Kidney (tissue), 22 donors: ENCODE measurements at places on chromosomes 2 and 18.

DNA sequence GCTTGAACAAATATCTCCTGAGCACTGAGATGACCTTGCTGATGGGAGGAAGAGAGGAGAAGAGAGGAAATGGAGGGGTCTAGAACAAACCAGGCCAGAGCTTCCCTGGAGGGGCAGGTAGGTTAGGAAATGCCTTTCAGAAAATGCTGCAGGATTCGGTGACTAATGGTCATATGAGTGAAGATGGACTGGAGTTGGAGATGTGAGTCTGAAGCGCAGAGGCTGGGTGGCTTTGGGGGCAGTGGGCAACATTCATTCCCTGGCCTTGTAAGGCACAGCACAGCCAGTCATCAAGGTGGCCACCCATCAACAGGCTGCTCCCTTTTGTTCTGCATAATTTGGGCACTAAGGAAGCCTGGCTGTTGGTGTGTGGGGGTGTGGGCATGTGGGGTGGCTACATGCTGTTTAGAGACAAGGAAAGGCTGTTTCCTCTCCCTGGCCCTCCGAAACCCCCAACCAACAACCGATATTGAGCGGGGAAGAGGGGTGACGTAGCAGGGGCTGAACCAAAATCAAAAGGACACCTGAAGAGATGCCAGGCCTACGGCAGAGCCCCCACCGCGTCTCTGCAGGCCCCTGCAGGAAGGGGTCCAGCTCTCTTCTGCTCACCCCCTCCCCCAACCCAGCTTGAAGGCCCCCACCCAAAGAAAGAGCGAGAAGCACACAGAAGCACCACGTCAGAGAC lies 1.5 kb downstream of the SLC30A3 start:
- DNase-seq = no peak

DNA sequence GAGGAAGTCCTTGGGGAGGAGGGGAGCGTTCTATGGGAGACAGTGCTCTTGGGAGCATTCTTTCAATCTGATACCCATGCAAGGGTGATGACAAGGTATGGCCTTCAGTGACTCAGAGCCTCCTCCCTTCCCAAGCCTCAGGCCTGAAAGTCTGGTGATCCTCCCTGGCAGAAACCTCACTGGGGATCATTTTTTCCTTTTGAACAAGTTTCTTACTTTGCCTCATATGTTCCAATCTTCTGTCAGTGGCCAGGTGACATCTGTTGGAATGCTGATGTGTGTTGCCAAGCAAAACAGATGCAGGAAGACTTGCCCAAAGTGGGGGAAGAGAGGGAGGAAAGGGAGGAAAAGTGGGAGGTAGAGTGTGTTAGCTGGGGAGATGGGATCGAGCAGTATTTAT lies 224.8 kb downstream of the NEDD4L start:
- peak; percentile 56 for DNase-seq

- no peak for DNase-seq
Observed at GRCh38 chr18:48929212-48929612, 21.6 kb downstream of the SMAD7 start.

DNA sequence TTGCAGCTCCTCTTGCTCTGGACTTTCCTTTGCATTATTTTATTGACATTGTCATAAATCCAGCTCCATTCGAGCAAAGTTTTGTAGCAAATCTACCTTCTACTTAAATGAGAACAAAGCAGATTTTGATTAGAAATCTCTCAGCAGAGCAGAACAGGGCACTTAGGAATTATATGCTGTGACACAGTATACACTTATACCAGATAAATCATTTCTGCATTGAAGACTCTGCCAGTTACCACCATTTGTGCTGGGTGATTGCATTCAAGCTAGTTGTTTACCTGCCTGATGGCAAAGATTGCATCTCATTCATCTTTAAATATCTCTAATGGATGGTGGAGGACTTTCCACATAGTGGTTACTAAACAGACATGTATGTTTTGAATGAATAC lies 441.7 kb upstream of the HNMT start:
- no peak for DNase-seq

- no peak for DNase-seq
Observed at GRCh38 chr2:7986431-7986830, 695.4 kb upstream of the ID2 start.

DNA sequence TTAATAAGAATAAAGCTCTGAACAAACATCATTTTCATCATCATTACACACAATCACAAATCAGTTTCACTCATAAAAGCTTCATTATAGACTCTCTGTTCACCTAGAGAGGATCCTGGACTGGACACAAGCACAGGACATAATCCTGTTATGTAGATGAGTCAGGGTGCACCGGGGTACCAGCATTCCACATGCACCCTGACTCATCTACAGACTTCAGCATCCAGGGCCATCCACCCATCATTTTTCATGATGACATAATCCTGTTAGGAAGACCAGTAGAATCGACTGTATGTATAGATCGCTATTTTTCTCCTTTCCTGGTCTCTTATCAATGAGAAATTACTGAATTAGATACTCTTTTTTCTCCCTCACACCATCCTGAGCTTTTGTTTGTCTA lies 73.7 kb upstream of the PIK3C3 start:
- DNase-seq = no peak

- no peak for DNase-seq
Observed at GRCh38 chr2:23487735-23488492, 102.9 kb downstream of the KLHL29 start.

- no peak for DNase-seq
Observed at GRCh38 chr18:76499637-76500340, 4.7 kb upstream of the ZNF516 start.

DNA sequence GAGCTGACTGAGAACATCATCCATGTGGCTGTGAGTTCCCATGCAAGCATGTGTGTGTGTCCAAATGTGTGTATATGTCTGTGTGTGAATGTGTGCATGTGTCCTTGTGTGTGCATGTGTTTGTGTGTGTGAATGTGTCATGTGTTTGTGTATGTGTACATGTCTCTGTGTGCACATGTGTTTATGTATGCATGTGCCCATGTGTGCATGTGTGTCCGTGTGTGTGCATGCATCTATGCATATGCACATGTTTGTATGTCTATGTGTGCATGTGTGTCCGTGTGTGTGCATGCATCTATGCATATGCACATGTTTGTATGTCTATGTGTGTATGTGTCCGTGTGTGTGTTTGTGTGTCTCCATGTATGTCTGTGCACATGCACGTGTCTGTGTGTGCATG lies 99.7 kb downstream of the LBH start:
- no peak for DNase-seq

- DNase-seq = no peak
Observed at GRCh38 chr2:19932928-19933327, 31.1 kb upstream of the TTC32 start.

GRCh38 chr2:1186421-1186820 lies 226.8 kb upstream of the TPO start:
- DNase-seq = no peak

- DNase-seq = no peak
Observed at GRCh38 chr2:199206536-199206935, 251.2 kb downstream of the SATB2 start.

- peak; percentile 4 for DNase-seq
Observed at GRCh38 chr2:176914371-176914770, 298.2 kb upstream of the HNRNPA3 start.

GRCh38 chr18:57913686-57914085 lies 110.6 kb upstream of the ATP8B1 start:
- no peak for DNase-seq

DNA sequence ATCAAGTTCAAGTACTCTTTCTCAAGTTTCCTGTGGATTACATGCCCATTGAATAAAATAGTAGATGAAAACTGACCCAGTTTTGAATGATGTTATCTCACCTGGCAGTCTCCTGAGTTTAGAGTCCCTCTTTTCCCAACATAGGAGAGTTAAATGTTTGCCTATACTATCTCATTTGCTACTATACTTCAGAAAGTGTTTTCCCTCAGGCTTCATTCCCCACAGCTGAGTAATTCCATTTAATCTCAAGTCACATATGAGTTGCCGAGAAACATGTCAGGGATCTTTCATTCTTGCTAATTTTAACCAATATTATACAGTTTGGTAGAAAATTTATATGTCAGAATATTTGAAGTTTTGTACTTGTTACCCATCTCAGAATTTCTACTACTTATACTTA lies 150.4 kb upstream of the CDH19 start:
- DNase-seq = no peak

DNA sequence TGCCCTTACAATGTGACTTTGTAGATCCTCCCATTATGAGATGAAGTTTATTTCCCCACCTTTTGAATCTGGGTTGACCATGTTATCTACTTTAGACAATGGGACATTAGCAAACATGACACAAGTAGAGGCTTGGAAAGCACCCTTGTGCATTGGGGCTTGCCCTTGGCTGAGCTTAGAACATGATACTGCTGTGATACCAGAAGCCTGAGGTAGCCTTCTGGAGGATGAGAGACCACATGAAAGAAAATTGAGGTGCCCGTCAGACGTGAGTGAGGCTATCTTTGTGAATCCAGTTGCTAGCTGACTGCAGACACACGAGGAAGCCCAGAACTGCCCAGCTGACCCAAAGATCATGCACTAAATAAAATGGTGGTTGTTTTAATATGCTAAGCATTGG lies 341.2 kb downstream of the CYP26B1 start:
- no peak for DNase-seq

GRCh38 chr18:51767293-51767692 lies 569.8 kb upstream of the MEX3C start:
- DNase-seq = no peak

DNA sequence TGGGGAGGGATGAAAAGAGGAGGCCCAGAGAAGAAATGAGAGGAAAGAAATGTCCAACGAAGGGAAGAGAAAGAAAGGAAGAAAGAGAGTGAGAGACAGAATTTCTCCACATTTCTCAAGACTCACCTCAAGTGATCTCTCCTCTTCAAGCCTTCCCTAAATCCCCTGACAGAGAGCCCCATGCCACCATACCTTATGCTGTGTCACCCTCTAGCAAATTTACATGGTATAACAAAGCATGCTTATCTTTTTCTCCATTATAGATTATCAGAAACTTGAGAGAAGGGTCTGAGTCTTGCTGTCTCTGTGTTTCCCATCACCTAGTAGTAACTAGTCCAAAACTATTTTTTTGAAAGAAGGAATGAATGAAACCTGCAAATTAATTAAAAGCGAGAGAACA lies 1208.4 kb downstream of the DPP10 start:
- DNase-seq = no peak

DNA sequence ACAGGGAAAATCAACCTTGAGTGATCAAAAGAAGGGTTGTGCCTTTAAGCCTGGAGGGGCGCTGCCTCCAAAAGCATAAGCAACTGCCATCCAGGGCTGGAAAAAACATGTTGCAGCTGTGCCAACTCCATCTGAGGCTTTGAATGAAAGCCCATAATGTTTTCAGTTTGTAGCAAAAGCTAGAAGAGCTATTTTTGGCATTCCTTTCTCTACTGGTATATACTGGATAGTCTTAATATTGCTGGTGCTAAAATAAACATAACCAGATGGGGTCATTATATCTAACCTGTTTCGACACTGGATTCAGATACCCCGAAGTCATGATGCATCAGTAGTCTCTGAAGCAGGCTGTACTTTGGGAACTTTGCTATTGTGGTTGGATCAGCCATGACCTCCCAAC lies 25.1 kb downstream of the ANXA4 start:
- DNase-seq = no peak

GRCh38 chr2:43025709-43026295 lies 200.6 kb downstream of the ZFP36L2 start:
- no peak for DNase-seq

- no peak for DNase-seq
Observed at GRCh38 chr2:170391018-170391417, 213.1 kb downstream of the MYO3B start.

DNA sequence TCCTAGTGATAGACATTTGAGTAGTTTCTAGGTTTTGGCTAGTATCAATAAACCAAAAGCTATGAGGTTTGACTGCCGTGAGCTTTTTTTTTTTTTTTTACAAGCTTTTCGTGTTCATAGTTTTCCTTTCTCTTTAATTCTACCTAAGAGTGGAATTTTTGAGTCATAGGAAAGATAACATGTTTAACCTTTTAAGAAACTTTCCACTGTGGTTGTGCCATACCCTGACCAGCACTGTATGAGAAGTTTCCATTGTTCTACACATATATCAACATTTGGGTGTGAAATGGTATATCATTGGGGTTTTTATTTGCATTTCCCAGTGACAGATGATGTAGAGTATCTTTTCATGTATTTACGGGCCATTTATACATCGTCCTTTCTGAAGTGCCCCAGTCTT lies 31.7 kb downstream of the UBE2F start:
- no peak for DNase-seq

- DNase-seq = peak; percentile 38
Observed at GRCh38 chr2:99488539-99489062, 1.2 kb downstream of the REV1 start.

DNA sequence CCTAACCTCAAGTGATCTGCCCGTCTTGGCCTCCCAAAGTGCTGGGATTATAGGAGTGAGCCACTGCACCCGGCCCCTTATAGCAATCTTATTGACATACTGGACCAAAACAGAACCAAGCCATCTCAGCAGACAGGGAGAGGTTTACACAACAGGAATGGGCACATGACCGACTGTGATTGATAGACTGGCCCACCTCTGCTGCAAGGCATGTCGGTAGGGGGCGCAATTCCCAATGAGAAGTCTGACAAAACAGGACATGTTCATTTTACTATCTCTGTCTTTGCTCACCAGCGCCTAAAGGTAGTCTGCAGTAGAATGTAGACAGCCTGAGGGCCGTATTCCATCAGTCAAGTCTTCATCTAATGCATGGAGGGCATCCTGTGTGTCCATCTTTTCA lies 2.0 kb downstream of the LYPD6B start:
- DNase-seq = no peak

- no peak for DNase-seq
Observed at GRCh38 chr18:58958628-58959027, 94.0 kb downstream of the ZNF532 start.

DNA sequence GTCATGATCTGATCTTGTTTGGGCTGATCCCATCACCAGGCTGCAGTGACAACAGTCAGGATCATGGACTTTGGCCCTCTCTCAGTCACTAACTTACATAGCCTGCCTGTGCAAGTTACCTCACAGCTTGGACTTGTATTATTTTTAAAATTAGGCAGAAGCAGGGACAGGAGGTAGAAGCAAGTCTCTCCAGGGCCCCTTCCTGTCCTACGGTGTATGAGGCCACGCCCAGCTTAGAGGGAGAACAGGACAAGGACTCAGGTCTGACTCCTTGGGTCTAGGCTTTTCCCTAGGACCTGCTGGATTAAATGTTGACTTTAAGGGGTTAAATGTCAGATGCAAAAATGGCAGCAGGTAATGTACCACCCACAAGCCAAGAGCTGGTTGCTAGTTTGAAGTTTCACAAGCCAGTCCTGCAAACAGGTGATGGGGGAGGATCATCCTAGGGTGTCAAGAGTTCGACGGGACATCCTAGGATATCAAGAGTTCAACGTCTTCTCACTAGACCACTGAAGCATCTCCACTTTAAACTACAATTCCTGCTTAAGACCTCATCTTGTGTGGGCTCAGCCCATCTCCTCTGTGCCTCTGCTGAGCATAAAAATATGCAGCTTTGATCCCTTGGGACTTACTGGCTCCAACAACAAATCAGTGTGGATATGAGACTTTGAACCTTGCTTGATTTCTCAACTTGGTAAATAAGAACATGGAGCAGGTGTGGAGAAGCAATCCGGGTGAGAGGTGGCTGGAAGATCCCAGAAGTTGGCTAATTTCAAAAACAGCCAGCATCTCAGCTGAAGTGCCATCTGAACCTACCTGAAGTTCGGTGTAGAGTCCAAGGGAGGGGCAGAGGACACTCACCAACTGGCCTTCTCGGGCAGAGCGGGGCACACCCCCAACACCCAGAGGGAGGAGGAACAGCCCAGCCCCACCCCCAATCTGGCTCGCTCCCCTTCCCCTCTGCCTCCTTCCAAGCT lies 39.5 kb downstream of the SFXN5 start:
- DNase-seq = no peak
